ENCODE measurements at places on chromosomes 5 and 9.

DNA sequence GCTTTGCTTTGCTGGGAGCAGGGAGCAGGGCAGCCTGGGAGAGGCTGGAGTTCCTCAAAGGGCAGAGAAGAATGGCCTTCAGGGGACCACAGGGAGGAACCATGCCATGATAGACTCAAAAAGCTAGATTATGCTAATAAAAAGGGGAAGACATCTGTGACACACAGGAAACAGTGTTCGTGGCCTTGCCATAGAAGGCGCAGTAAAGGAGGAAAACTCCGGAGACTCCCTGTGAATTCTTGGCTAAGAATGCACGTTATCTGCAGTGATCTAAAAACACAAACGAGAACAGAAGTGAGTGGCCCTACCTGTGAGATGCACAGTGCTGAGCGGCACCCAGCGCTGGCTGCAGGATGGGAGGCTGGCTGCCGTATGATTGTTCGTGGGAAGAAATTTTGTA lies 15.9 kb upstream of the LTC4S start:
- DNase-seq = no peak

GRCh38 chr5:29796013-29796412 lies 1397.5 kb upstream of the CDH6 start:
- DNase-seq = no peak

DNA sequence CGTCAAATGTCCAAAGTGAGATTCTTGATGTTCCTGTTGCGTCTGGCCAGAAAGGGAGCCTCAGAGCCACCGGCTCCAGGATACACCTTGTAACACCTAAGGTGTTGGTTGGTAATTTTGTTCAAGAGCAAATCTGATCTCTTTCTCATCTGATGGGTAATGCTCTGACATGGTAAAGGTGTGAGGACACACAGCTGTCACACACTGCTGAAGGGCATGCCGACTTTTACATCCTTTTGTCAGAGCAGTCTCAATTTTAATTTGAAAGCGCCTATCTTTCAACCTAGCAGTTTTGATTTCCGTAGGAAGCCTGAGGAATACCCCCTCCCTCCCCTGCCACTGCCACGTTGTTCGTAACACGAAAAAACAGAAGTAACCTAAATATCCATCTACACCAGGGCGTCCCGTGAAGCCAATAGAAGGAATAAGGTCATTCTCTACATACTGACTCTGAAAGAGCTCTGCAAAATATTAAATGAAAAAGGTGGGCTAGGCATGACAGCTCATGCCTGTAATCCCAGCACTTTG lies 57.4 kb downstream of the TSTD2 start:
- no peak for DNase-seq

DNA sequence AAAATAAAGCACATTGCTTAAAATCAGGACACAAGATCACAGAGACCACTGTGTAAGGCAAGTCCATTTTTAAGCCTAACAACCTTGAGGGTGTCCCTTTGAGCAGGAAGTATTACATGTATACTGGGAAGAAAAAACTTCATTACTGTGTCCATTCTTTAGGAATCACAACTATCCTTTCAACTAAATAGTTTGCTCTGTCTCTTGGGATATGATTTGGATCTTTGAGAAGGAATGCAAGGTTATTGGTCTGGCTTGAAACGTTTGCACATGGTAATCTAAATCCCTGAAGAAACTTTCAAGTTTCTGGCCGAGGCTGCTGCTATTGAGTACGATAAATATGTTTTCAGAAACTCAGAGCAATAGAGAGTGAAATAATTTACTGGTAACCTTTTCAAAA lies 923.0 kb upstream of the SEMA6A start:
- DNase-seq = no peak

- DNase-seq = no peak
Observed at GRCh38 chr5:126341906-126342630, 81.1 kb upstream of the GRAMD2B start.

DNA sequence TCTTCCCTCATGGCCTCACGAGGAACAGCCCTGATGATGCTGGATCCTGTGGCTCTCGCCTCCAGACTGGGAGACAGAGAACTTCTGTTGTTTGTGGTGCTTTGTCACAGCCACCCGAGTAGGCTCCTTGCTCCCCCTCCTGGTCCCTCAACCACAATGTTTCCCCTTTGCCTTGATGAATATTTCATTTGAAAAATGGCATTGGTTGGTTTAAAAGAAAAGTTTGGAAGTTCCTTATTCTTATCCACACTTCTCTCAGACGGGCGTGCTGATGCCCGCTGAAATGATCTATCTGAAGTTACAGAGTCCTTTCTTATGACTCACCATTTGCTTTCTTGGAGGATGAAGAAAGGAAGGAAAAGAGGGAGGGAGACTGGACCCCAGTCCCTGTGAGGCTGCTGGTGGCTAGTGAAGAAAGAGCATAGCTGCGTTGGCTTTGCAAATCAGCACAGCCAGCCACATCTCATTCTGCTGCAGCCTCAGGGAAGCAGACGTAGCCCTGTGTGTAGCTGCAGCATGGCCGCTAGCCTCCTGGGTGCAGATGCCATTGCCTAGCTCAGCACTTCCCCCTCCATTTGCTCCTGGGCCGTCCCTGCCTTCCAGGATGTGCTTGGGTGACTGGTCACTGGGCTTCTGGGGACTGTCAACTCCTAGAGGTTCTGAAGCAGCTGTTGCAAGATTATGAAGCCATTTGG lies 185.9 kb downstream of the ERCC6L2 start:
- DNase-seq = no peak

GRCh38 chr5:101605700-101606099 lies 690.4 kb downstream of the SLCO4C1 start:
- no peak for DNase-seq
